ENCODE measurements at places on chromosomes 5 and 9. TPM values are rescaled to one million over a fixed set of nuclear protein-coding genes. Genes with fewer than 3 reads are reported as not detected.

GRCh38 chr5:68382640-68383039 is 167.1 kb downstream of the PIK3R1 start:
- no peaks in the 10 kb centered on the region for H3K36me3 ChIP-seq
- no peak overlapping the region for H3K4me3 ChIP-seq
- no peaks in the 10 kb centered on the region for H3K4me1 ChIP-seq
- H3K27me3 ChIP-seq: no peaks in the 10 kb centered on the region
- no peak overlapping the region for H3K27ac ChIP-seq
- no peak for DNase-seq

DNA sequence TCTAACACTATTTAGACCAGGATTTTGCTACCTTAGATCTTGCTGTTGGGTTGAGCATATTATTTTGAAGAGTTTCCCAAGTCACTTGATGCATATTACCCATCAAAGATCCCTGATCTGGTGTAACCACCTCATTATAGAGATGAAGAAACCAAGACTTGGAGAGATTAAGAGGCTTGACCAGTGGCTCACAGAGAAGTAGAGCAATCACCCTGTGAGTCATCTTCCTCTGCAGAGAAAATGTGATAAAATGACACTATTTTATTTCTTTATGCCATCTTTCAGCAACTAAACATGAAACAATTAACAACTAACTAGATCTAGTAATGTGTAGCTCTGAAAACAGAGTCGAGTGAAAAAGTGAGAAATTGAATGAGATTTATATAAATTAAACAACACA is 76.1 kb downstream of the KIF4B start:
- H3K4me3 ChIP-seq: no peak overlapping the region
- no peaks in the 10 kb centered on the region for H3K27me3 ChIP-seq
- H3K4me1 ChIP-seq: no peaks in the 10 kb centered on the region
- H3K36me3 ChIP-seq: no peaks in the 10 kb centered on the region

GRCh38 chr5:172848419-172848818 is 14.4 kb downstream of the ERGIC1 start:
- no peak overlapping the region for H3K4me3 ChIP-seq
- peaks cover 8% of the 10 kb centered on the region for H3K4me1 ChIP-seq
- no peaks in the 10 kb centered on the region for H3K36me3 ChIP-seq
- no peak for DNase-seq
- H3K27ac ChIP-seq: no peak overlapping the region

GRCh38 chr9:90419221-90419851 is 223.3 kb downstream of the DIRAS2 start:
- DNase-seq: no peak
- no peaks in the 10 kb centered on the region for H3K27me3 ChIP-seq
- no peak overlapping the region for H3K27ac ChIP-seq
- H3K36me3 ChIP-seq: no peaks in the 10 kb centered on the region

SEC61B gene
- total RNA-seq: 58.8 TPM

GRCh38 chr5:40683305-40683704 is 3.6 kb downstream of the PTGER4 start:
- peak overlapping the region; percentile 83 for H3K4me3 ChIP-seq
- H3K27ac ChIP-seq: no peak overlapping the region
- H3K4me1 ChIP-seq: peaks cover 2% of the 10 kb centered on the region

LVRN gene
- 0.17 TPM for total RNA-seq

GRCh38 chr9:33007755-33008154 is 6.3 kb upstream of the APTX start:
- H3K27me3 ChIP-seq: no peaks in the 10 kb centered on the region
- DNase-seq: no peak
- H3K4me1 ChIP-seq: no peaks in the 10 kb centered on the region
- no peak overlapping the region for H3K27ac ChIP-seq
- H3K4me3 ChIP-seq: no peak overlapping the region
- H3K36me3 ChIP-seq: no peaks in the 10 kb centered on the region

GRCh38 chr9:21294364-21294774 is 10.7 kb downstream of the IFNA5 start:
- no peaks in the 10 kb centered on the region for H3K36me3 ChIP-seq
- no peak overlapping the region for H3K4me3 ChIP-seq

GRCh38 chr9:119792242-119792641 is 423.0 kb upstream of the BRINP1 start:
- H3K27me3 ChIP-seq: no peaks in the 10 kb centered on the region
- H3K4me1 ChIP-seq: no peaks in the 10 kb centered on the region
- no peak for DNase-seq
- H3K4me3 ChIP-seq: no peak overlapping the region

GRCh38 chr5:176565760-176566288 is 16.7 kb downstream of the CDHR2 start:
- DNase-seq: no peak
- H3K36me3 ChIP-seq: no peaks in the 10 kb centered on the region
- H3K27me3 ChIP-seq: peaks cover 3% of the 10 kb centered on the region
- H3K4me3 ChIP-seq: no peak overlapping the region
- no peak overlapping the region for H3K27ac ChIP-seq
- no peaks in the 10 kb centered on the region for H3K4me1 ChIP-seq

DNA sequence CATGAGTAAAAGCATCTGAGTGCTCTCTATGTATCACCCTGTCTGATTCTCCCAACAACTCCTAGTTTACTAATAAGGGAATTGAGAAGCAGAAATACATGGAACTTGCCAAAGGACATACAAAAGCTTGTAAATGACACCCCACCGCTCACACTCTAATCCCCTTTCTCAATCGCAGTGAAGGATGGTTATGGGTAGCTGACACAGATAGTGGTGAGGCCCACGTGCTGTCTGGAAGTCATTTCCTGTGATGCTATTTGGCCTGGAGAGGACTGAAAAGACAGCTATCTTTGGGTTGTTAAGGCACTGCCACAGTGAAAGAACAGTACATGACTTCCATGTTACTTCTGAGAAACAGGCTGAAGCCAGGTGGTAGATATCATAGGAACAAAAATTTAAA is 117.0 kb downstream of the GLIS3 start:
- H3K27ac ChIP-seq: no peak overlapping the region
- no peak overlapping the region for H3K4me3 ChIP-seq
- H3K27me3 ChIP-seq: no peaks in the 10 kb centered on the region

GFPT2 gene
- total RNA-seq: 26.7 TPM

- H3K4me3 ChIP-seq: no peak overlapping the region
- no peaks in the 10 kb centered on the region for H3K4me1 ChIP-seq
- no peak overlapping the region for H3K27ac ChIP-seq
- no peaks in the 10 kb centered on the region for H3K36me3 ChIP-seq
- no peaks in the 10 kb centered on the region for H3K27me3 ChIP-seq
Observed at GRCh38 chr5:116475338-116475737, 99.3 kb downstream of the SEMA6A start.

SPINK4 gene
- total RNA-seq: not detected

NR3C1 gene
- 101 TPM for total RNA-seq

DNA sequence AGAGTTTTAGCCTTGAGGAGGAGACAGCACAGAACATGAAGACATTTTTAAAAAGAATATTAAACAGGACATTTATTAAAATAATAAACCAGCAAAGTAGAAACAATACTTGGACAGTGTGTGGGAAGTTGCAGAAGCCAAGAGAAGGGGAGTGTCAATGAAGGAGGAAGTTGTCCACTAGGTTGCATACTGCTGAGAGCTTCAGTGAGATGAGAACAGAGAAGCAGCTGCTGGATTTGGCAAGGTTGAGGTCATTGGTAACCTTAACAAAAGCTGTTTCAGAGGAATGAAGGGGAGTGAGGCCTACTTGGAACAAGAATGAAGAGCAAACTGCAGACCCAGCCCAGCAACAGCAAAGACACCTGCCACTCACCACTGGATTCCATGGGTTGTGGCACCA is 11.4 kb downstream of the BHMT start:
- H3K4me3 ChIP-seq: no peak overlapping the region
- H3K27me3 ChIP-seq: no peaks in the 10 kb centered on the region
- peak; percentile 4 for DNase-seq

All from fibroblast of lung (primary cell).